ENCODE measurements at places on chromosomes 2 and 18.

DNA sequence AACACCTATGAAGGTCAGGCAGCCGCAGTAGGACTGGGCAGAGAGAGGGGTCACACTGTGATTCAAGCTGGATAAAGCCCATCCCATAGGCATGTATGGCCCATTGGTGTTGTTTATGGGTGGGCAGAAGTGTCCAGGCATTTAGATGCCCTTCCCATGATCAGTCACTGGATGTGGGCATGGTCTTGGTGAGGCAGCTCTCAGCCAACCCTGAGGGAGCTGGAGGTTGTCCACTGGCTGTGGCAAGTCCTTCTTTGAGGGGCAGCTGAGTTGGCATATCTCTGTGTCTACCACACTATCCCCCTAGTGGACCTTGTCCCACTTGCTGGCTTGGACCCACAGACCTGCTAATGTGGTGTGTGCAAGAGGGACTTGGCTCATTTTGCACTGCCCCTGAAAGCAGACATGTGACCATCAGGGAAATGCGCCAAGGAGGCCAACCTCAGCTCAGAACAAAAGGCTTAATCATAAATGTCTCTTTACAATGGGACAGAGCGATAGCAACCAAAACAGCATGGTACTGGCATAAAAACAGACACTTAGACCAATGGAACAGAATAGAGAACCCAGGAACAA, 82.0 kb downstream of the TMEM17 start:
- DNase-seq: peak; percentile 38

GRCh38 chr2:33222309-33222708, 254.1 kb upstream of the RASGRP3 start:
- no peak for DNase-seq

DNA sequence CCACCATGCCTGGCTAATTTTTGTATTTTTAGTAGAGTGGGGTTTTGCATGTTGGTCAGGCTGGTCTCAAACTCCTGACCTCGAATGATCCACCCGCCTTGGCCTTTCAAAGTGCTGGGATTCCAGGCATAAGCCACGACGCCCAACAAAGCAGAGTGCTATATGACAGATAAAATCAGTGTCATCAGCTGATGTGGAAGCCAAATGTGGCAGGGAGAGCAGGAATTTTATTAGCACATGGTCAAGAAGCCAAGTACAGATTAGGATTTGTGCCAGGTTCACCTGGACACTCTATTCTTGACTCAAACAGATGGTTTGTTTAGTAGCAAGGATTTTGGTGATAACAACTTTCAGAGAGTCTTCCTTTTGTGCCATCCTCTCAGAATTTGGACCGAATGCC, 62.7 kb downstream of the LCLAT1 start:
- DNase-seq: peak; percentile 92

DNA sequence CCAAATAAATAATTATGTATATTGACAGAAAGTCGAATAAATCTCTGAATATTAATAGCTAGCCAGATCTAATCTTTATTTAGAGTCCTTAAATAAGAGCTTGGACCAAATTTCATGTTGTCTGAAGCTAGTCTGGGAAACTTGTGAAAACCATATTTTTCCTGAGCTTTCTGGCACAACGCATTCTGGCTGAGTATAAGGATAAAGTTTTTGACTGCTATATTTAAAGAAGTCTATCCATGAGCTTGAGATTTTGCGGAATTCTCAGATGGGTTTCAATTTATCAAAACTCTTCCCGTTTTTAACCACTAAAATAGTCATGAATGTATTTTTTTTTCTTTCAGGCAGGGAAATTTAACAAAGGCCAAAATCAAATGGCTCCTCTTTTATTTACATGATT, 23.8 kb downstream of the FAP start:
- DNase-seq: no peak

- DNase-seq: no peak
Observed at GRCh38 chr2:3617198-3617890, 22.4 kb downstream of the COLEC11 start.

DNA sequence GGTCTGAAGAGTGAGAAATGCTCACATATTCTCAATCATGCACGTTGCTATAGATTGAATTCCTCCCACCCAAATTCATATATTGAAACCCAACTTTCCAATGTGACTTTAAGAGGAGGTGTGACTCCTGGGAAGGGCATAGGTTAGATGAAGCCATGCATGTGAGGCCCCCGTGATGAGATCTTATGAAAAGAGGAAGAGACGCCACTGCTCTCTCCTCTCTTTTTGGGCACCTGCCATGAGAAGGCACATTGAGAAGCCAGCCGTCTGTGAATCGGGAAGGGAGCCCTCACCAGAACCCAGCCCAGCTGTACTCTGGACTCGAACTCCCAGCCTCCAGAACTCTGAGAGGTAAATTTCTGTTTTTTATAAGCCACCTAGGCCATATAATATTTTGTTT, 842.6 kb upstream of the SALL3 start:
- no peak for DNase-seq

DNA sequence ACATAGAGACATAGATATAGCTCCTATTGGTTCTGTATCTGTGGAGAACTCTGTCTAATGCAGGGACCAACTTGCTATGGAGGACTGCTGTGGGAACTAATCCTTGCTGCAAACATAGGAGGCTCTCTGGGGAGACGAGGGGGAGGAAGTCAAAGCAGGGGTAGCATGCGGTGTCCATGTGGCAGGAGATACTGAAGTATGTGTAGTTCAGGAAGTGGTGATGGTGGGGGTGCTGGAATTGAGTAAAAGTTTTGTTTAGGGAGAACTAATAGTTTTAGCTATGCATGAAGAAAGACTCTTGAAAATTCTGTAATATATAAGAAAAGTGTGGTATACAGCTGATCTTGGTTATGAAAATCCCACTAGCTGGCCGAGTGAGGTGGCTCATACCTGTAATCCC, 62.0 kb downstream of the ANKRD44 start:
- DNase-seq: no peak

DNA sequence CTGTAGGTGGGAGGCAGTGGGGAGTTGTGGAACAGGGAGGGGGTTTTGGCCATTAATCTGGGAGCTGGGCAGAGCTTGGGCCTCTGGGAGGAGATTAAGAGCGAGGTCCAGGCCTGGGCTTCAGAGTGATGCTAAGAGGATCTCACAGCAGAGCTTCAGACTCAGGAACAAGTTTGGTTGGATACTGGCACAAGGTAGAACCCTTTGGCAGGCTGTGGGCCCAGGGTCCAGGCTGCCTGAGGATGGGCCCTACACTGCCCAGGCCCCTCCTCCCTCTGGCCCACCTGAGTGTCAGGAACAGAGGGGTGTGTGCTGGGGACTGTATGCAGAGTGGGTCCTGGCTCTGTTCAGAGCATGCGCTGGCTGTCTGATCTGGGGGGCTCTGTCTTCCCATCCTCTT, 334.9 kb downstream of the CYP26B1 start:
- no peak for DNase-seq

DNA sequence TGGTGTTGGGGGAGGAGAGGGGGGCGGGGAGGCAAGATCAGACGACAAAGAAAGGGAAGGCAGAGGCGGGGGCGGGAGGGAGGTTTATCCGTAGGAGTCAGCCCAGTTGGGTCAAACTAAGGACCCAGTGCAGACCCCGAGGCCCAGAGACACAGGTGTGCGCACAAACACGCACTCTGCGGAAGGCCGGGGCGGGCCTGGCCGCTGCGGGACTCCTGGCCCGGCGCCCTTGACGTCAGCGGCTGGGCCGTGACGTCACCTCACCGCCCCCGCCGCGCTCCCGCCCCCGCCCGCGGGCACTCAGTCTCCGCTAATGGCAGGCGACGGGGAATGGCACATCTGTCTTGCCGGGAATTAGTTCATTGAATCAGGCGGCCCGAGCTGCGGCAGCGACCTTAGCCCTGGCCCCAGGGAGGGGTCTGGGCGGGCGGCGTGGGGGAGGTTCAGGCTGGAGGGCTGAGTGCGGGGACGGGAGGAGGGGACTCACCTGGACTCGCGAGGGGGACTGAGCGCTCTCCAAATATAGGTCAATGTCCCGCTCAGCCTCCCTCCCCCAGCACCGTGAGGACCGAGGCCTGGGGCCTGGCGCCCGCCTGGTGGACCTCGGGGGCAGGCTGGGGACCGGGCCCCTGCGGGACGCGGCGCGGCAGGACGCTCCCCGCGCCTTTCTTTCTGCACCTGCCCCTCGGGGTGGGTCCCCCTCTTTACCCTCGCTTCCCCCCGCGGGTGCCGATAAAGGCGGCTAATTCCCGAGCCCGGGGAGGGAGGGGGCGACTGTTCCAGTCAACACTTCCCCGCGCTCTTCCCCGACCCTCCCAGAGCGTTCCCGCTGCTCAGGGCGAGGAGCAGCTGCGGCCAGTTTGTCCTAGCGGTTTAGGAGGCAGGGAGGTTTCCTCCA, 15.5 kb upstream of the ECEL1 start:
- peak; percentile 11 for DNase-seq

- DNase-seq: no peak
Observed at GRCh38 chr2:183998797-183999190, 599.5 kb upstream of the ZNF804A start.

GRCh38 chr18:25557011-25557410, 205.0 kb upstream of the ZNF521 start:
- no peak for DNase-seq

- DNase-seq: no peak
Observed at GRCh38 chr2:179772346-179772745, 89.1 kb downstream of the ZNF385B start.

DNA sequence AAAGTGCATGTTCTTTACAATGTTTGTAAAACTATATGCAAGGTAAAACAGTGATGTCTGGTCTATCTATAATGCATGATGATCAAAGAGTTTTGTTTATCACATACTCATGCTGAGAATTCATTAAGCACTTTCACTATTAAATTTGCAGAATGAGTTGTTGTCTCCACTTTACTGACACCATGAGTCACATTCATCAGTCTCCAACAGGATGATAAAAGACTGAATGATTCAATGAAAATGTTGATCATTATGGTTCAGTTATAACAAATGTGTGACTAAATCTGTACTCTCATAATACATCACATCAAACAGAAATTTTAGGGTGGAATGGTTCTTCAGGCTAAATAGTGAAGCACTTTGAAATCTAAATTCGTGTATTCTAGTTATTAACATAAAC, 129.0 kb downstream of the ERBB4 start:
- no peak for DNase-seq

DNA sequence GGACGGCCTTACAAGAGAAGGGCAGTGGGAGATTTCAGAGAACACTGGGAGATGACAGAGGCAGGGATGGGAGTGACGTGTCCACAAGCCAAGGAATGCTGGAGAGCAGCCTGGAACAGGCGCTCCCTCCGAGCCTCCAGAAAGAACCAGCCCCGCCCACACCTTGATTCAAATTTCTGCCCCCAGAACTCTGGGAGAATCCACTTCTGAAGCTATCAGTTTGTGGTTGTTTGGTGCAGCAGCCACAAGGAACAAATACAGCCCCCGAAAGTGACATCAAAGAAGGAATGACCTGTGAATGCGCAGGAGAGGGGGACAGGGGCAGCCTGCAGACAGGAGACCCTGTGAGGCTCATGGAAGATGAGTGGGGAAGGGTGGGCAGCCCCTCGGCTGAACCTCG, 67.3 kb downstream of the TWIST2 start:
- no peak for DNase-seq

DNA sequence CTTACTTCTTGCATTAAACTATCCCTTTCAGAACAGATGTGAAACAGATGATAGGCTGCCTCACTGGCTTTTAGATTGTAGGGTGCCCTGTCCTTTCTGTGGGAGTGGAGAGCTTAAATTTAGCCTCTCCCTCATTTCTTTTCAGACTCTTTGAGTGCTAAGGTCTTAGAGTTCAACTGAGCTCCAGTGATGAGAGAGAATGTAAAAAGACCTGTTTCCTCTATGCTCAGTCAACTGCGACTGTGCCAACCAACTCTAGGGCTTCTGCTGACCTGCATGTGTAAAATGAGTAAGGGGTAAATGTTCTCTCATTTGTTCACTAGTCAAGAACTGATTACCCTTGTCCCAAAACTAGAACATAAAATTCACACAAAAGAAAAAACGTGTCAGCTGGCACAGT, 104.8 kb upstream of the TGFA start:
- DNase-seq: no peak

- no peak for DNase-seq
Observed at GRCh38 chr2:114659880-114660279, 217.4 kb downstream of the DPP10 start.

GRCh38 chr2:64000630-64001381, 18.4 kb downstream of the VPS54 start:
- no peak for DNase-seq

GRCh38 chr18:77140030-77140429, 7.4 kb upstream of the MBP start:
- no peak for DNase-seq

DNA sequence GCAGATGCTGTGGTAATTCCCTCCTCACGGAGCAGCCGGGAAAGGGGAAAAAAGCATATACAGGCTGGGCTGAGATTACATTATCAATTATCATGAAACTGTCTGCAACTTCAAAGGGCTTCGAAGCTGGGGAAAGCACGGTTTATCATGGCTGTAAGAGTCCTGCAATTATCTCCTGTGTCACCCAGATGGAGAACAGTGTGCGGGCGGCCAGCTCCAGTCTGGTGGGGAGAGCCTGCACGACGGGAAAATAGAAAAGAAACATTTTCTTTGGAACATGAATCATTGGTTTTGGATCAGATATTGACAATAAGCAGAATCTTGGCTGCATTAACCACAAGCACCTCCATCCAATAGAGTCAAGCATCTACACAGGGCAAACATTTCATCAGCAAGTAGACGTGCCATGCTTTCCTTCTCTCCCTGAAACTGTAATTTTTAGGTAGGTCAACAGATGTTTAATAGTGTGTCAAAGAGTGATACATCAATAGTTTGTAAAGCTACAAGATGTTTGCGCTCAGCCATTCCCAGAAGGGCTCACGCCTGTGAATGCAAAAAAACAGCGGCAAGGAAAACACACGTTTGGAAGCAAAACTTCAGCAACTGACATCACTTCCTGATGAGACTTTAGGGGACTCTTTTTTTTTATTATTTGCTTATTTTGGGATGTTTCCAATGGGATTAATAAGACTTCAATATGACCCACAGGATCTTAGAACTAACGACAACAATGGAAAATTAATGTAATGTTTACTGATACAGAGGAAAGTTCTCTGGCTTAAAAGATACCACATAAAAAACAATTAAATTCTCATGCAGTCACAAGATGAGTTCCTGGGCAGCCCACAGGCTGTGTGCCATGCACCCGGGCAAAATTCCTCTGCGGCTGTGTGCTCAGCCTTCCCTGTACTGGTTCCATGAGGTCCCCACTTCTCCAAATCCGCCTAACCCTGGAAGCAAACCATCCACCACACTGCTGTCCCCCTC, 111.0 kb upstream of the SALL3 start:
- no peak for DNase-seq

All from C1 segment of cervical spinal cord (tissue), 14 donors.